ENCODE measurements at places on chromosomes 12 and 14.
A peak's percentile ranks its signal among the peaks of the same experiment; 100 is the strongest.

- no peak for DNase-seq
These were observed 9.5 kb upstream of the NUMB start for GRCh38 chr14:73467800-73468199.

GRCh38 chr12:96824838-96825236 lies 82.2 kb upstream of the NEDD1 start:
- no peak for DNase-seq

GRCh38 chr12:101697930-101698799 lies 725 bp downstream of the CHPT1 start:
- DNase-seq, result peak; percentile 52

DNA sequence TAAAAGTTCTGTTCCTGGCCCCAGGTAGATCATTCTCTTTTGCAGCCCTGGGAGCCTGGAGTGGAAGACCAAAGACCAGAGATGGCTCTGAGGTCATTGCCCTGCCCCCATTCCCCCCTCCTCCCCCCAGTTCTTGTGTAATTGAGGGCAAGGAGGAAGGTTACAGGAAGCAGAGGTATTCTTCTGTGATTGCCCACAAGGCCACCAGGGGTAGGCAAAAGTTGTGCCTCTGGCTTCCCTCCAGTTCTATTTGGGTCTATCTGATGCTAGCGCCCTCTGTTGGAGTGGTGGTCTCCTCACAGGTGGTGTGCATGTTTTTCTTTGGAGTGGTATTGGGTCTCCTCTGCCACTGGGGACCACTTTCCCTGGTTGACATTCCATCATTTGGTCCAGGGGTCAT lies 41.2 kb upstream of the CRY1 start:
- DNase-seq, result no peak

DNA sequence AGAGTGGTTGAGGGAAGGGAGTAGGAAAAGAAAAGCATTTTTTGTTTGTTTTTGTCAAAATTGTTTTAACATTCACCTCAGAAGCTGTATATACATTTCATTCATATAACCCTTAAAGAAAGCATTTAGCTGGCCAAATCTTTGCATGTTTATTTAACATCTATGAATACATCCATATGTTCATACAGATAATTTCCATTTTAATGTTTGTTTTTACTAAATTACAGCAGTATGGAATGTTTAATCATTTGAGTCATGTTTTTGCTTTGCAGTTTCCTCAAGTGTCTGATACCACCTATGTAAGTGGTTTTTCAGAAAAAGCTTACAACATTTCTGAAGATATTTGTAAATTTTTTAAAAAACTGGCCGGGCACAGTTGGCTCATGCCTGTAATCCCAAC lies 84.3 kb upstream of the ATF1 start:
- no peak for DNase-seq

DNA sequence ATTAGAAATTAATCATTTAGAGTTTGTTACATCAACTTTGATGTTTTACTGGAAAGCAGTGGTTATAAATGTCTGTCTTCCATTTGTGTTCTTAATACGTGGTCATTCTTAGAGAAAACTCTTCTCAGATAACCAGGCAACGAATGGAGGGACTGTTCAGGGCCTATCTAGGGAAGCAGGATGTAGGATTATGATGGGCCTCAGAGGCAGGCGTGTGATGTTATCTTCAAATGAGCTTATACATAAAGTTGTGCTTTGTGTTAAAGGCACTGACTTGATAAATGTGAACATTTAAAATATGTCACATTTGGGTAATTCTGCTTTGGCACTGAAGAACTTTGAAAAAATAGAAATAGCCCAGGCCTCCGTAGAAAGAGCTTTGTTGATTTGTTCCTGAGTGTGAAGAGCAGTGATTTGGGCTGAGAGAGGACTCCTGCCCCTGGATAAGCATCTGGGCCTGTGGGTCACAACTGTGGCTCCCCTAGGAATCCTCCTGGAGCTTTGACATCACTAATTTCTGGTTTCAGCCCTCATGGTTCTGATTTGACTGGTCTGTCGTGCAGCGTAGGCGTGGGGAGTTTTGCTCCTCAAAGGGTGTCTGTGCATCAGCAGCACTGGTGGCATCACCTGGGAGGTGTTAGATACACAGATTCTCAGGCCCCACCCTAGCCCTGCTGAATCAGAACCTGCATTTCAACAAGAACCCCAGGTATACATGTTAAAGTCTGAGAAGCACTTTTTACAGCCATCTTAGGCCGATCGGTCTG lies 55.4 kb downstream of the SAMD4A start:
- DNase-seq, result no peak

Data from hepatic stellate cell (primary cell).